ENCODE measurements at places on chromosomes 2 and 18. TPM values are rescaled to one million over a fixed set of nuclear protein-coding genes. Genes with fewer than 3 reads are reported as not detected.

Gene ANAPC1
- 40.8 TPM for total RNA-seq

- DNase-seq, result no peak
Observed at GRCh38 chr2:26197516-26197915, 24.6 kb downstream of the GAREM2 start.

- DNase-seq, result no peak
Observed at GRCh38 chr2:23435250-23436035, 50.5 kb downstream of the KLHL29 start.

Gene OXER1
- total RNA-seq, result not detected

Gene HAAO
- total RNA-seq, result not detected

DNA sequence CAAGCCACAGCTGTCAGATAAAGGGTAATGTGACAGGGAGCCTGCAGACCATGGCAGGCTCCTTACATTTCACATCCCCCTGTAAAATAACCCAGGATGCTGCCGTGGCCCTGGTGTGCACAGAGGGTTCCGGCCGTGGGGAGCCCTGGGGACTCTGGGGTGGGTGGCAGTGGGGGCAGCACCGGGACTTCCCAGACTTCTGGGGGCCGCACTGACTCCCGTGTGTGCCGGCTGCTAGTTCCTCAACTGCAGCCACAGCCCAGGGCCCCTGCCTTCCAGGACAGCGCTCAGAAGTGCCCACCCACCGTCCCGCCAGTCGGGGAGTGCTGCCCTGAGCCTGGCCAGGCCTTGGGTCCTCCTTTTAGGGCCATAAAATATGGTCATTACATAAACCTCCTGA lies 56.5 kb downstream of the CIB4 start:
- no peak for DNase-seq

DNA sequence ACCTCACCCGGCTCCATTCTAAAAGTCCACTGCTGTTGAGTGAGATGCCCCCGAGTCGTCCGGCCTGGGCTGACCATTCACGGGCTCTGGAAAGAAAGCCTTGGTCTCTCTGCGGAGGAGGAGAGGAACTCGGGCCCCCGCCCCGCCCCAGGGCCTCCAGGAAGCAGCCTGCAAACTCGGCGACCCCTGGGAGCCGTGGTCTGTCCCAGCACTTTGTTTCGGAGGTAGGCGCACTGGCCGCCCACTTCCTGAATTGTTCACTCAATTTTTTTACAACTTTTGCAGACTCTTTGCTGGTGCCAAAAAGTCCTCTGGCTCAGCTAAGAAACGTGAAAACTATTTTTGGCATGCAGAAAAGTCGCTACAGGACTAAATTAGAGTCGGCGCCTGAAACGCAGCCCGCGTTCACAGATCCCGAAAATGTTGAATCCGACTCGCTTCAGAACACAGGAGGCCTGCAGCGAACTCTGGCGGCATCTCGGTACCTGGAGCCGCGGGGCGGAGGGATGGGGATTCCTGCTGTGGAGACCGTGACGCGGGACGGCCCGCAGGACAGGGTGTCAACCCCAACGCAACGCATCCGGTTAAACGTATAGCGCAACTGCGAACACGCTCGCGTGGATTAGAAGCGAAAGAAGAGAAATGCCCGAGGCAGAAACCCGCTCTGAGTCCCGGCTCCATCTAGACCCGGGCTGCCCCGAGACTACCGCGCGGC lies 1.5 kb downstream of the PXDN start:
- DNase-seq, result peak; percentile 52

DNA sequence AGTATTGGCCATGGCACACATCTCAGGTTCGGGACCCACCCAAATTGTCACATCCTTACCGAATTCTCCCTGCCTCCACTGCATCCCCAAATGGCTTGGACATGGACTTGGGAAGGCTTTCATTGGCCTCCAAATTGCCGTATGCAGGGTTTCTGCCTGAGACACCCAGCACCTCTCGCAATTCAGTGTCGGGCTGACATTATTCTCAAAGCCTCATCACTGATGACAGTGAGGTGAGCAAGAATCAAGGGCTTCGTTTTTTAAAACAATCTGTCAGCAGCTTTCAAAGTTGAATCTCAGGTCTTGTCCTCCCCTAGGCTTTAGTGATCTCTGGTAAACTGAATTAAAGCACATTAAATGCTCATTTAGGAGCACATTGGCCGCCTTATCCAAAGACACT lies 29.5 kb upstream of the TGFA start:
- no peak for DNase-seq

All from glomerular endothelial cell (primary cell).